ENCODE measurements at places on chromosomes 5 and 9. TPM values are rescaled to one million over a fixed set of nuclear protein-coding genes. Genes with fewer than 3 reads are reported as not detected.

DNA sequence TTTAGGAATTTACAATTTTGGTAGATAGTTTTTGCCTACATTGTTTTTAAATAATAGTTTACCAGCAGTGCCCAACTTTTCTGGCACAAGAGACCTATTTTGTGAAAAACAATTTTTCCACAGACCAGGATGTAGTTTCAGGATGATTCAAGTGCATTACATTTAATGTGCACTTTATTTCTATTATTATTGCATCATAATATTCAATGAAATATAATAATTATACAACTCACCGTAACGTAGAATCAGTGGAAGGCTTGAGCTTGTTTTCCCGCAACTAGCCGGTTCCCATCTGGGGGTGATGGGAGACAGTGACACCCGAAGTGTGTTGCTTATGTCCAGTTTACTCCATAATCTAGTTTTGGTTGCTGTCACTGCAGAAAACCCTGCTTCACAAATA is 3.5 kb upstream of the HNRNPA0 start:
- no peaks in the 10 kb centered on the region for H3K27me3 ChIP-seq
- no peaks in the 10 kb centered on the region for H3K36me3 ChIP-seq
- no peak overlapping the region for H3K4me3 ChIP-seq
- no peak for DNase-seq
- no peaks in the 10 kb centered on the region for H3K4me1 ChIP-seq

GRCh38 chr9:95434116-95435073 is 82.4 kb downstream of the PTCH1 start:
- H3K36me3 ChIP-seq = no peaks in the 10 kb centered on the region
- H3K4me3 ChIP-seq = no peak overlapping the region
- DNase-seq = no peak
- H3K4me1 ChIP-seq = no peaks in the 10 kb centered on the region

GRCh38 chr9:86675805-86676204 is 271.5 kb downstream of the GAS1 start:
- H3K36me3 ChIP-seq = no peaks in the 10 kb centered on the region
- no peaks in the 10 kb centered on the region for H3K4me1 ChIP-seq

- H3K27me3 ChIP-seq = no peaks in the 10 kb centered on the region
- no peak overlapping the region for H3K4me3 ChIP-seq
- DNase-seq = no peak
- no peak overlapping the region for H3K27ac ChIP-seq
- H3K4me1 ChIP-seq = no peaks in the 10 kb centered on the region
Measured at GRCh38 chr9:135551031-135551430, 5.1 kb downstream of the OBP2A start.

SPINK4 gene
- not detected for total RNA-seq

ENTPD8 gene
- under 0.01 TPM for total RNA-seq
